ENCODE measurements at places on chromosomes 5 and 9. TPM values are rescaled to one million over a fixed set of nuclear protein-coding genes. Genes with fewer than 3 reads are reported as not detected.

DNA sequence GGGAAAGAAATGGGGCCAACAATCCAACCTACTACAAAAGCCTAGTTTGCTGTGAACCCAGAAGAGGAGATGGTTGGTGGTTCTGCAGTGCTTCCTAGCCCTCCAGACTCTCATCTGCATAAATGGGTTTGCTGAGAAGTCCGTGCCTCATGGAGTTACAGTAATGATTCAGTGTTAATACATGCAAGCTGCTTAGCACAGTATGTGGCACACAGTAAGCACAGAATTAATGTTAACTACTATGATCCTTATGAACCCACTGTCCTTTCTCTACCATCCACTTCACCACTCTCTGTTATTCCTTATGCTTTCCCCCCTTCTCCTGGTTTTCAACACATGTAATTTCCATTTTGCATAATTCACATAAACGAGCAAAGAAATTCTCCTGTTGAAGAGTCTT lies 100.0 kb downstream of the ACTBL2 start:
- DNase-seq: no peak

CCL27 gene
- total RNA-seq: 0.41 TPM

GRCh38 chr9:3656224-3656623 lies 130.4 kb upstream of the RFX3 start:
- no peak for DNase-seq

EQTN gene
- 2.1 TPM for total RNA-seq

GRCh38 chr5:54360089-54360488 lies 49.7 kb upstream of the ARL15 start:
- DNase-seq: peak; percentile 29

GRCh38 chr5:171757853-171758535 lies 27.6 kb upstream of the SMIM23 start:
- no peak for DNase-seq

NEURL1B gene
- total RNA-seq: 4.7 TPM

DNA sequence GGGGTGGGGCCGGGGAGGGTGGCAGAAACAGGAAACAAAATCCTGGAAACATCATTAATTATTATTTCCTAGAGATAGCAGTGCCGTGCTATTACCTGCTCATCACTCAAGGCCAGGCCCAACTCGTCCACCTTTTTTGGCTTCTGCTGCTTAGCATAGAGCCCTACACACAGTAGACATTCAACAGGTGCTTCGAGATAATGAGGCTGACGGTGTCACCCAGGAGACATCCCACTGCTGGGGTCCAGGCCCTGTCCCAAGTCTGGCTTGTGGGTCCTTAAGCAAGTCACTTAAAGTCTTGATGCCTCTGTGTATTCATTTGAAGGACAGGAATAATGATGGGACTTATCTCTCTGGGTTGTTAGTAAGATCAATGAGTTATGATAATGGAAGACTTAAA lies 506.6 kb downstream of the BNC2 start:
- DNase-seq: no peak

- DNase-seq: no peak
Observed at GRCh38 chr9:21592063-21592338, 109.9 kb upstream of the IFNE start.

THBS4 gene
- total RNA-seq: 3.4 TPM

DNA sequence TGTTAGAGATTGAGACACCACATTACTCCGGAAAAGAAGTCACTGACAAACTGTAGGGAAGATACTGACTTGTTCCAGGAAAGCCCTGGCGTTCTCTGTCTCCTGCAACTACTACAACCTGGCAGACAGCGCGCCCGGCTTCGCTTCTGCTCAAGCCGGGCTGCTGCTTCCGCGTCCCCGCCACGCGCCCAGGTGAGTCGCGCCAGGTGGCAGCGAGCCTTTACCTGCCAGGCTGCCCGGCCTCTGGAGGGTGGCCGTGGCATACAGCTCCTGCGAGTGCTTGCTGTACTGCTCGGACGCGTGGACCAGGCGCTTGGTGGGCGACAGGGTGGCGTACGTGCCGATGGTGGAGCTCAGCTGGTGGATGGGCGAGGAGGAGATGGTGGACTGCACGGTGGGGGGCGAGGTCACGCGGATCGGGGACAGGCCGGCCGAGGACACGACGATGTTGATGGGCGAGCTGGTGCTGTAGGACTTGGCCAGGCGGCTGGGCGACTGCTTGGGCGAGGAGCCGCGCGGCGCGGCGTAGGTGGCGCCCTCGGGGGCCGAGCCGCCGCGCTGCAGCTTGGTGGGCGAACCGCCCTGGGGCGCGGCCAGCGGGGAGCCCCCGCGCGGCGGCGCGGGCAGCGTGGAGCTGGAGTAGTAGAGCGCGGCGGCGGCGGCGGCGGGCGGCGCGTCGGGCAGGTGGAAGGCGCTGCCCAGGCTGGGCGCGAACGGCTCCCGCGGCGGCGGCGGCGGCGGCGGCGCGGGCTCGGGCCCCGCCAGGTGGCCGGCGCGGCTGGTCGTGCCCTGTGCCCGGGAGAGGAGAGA lies 519.6 kb downstream of the CTNND2 start:
- DNase-seq: peak; percentile 66

DNA sequence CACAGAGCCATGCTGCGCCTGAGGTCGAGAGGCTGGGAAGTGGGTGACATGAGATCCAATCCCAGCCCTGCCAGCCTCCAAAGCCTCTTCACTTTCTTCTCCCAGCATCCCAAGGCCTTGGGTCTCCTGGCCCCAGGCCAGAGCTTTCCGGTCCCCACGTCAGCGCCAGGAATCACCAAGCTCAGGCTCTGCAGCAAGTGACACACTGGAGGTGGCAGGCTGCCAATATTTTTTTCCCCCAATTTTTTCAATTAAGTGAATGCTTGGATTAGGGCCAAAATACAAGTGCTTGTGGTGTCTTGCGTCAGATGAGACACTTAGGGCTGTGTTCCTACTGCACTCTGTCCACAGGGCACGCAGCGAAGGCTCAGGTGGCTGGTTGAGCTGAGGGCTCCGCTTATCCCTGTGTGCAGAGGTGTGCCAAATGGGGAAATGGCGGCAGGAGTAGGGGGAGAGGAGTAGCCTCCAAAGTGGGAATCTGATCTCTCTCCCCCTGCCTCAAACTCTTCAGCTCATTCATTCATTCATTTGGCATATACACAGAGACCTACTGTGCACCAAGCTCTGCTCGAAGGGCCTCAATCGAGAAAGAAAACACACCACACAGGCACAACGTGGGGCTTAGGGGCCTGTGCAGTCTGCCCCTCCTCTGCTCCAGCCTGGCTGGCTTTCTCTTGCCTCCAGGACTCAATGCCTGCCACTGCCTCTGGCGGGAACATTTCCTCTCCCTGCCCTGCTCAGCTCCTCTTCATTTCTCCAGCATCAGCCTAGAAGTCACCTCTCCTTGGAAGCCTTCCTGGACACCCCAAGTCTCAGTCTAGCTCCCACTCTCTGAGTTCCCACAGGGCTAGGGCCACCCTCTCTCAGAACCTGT lies 16.6 kb downstream of the SH3PXD2B start:
- DNase-seq: no peak

DNA sequence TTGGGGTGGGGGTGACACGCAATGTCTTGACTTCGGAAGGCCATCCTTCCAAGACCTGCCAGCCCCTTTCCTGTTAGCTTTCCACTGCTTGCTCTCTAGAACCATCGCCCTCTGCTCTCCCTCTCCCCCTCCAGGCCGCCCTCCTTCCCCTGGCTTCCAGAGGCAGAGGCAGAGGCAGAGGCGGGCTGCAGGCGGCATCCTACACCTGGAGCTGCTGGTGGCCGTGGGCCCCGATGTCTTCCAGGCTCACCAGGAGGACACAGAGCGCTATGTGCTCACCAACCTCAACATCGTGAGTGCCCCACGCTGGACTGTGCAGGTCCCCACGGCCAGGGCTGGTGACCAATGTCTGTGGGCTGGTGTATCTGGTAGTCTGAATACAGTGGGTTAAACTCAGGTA lies 2.0 kb downstream of the ADAMTS13 start:
- DNase-seq: peak; percentile 33

- DNase-seq: peak; percentile 60
Observed at GRCh38 chr5:15105799-15106393, 234.3 kb upstream of the ANKH start.

LRRTM2 gene
- not detected for total RNA-seq

DNA sequence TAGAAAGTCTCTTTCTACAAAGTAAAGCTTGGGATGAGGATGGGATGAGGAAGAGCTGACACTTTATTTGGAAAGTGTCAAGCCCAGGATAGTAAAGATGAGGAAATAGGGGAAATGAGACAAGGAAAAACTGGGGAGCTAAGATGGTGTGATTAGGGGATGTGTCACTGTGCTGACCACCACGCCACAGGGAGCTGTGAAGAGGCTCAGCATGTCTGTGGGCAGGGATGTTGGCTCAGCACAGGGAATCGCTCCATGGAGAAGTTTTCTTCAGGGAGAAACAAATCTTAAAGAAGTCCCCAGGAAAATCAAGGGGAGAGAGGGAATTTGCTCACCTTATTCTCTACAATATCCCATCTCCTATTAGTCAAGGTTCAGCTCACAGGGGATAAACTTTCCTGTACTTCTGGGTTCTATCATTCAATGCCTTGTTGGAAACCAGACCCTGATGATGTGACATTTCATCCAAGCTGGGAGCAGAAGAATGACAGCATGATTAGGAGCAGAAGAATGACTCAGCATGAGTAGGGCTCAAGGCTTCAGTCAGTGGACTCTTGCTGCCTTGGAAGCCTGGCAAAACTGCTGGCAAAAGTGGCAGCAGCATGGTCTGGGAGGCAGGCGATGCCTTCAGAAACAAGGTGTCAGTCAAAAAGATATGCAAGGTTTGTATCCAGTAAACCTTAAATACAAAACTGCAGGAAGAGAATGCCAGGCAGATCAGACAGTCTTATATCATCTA lies 4.9 kb downstream of the HSPB3 start:
- DNase-seq: no peak

CCL21 gene
- not detected for total RNA-seq

LCN15 gene
- not detected for total RNA-seq

DNA sequence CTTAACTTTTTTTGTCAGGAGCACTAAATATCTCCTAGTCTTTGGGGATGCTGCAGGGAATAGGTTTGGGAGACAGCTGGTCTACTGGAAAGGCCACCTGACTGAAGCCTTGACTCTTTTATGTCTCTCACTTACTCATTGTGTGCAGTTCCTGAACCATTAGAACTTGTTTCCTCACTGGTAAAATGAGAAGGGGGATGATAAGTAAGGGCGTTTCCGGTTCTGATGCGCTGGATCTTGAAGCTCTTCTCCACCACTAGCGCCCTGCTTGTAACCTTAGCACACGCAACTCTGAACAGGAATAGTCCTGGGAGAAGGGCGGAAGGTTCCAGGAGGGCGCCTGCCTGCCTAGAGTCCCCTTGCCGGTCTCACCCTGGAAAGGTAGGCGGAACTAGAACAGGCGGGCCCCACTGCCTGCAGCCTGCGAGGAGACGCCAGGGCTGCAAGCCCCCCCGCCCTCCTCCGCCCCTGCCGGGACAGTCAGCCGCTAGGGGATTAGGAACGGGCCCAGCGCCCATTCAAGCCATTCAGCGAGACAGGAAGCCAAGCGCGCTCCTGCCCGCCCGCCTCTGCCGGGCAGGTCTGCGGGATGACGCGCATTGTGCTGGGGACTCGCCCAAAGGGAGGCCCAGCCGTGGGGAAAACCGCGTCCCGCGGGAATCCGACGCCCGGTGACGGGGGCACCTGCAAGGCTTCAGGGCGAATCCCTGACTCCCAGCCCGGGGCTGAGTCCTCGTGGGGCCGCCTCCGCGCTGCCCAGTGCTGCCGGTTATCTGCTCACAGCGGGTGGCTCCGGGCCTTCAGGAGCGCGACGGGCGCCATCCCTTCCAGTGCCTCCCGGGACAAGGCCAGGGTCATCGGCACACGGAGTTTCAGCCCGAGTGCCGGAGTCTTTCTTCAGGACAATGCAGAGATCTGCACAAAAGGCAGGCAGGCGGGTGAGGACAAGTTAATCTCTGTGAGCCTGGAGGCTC lies 44.0 kb upstream of the XPA start:
- peak; percentile 94 for DNase-seq

- peak; percentile 45 for DNase-seq
Observed at GRCh38 chr5:158979749-158980521, 119.8 kb downstream of the EBF1 start.

IL17B gene
- total RNA-seq: not detected

- no peak for DNase-seq
Observed at GRCh38 chr5:133015466-133015865, 10.9 kb downstream of the ZCCHC10 start.

DNA sequence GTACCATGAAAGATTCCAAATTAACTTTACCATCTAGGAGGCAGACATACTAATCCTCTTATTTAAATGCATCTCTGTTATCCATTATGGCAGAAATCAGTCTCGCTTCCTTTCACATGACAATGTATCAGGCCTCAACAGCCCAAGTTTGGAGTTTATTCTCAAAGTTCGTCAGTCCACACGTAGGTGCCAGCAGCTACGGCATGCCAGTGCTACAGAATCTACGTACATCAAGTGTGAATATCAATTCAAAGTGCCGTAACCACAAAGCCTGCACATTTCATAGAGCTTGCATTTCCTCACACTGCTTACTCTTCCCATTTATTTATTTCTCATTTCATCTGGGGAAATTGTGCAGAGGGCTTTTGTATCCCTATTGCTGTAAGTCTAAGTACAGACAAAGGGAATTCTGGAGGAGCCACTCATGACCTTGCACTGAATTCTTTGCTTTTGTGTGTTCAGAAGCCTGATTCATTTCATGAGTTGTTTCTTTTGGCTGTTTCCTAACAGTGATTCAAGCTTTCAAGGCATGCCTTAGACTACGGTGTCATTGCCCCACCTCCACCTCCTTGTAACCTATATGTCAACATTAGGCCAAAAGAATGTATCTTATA lies 10.0 kb downstream of the ENC1 start:
- DNase-seq: no peak

DNA sequence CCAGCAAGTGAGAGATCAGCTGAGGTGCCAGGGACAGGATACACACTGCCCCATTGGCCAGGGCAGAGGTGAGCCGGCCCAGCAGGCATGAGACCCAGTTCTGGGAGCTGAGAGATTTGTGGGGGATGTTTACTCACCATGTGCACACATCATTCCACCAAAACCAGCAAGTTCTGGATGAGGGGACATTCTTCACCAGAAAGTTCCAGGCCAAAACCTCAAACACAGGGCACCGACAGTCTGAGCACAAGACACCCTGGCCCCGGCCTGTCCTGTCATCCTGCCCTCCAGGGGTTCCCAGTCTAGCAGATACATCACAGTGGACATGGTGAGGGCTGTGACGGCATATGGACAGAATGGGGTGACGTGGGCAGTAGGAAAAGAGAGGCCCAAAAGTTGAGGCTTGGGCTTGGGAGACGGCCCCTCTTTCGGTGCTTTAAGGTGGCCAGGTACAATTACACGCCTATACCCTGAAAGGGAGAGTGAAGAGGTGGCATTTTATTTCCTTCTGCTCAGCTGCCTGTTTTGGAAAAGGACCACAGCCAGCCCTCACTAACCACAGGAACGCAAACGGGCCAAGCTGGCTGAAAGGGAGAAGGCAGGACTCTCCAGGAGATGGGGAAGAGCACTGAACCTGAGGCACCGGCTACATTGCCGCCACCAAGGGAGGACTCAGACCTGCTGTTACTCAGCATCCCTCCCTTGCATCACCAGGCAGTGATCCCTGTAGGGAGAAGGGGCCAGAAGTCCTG lies 64.0 kb downstream of the SHB start:
- no peak for DNase-seq

- DNase-seq: peak; percentile 44
Observed at GRCh38 chr9:100098046-100098886, 534 bp downstream of the ERP44 start.
